ENCODE measurements at places on chromosomes 1 and 21.
A peak's percentile ranks its signal among the peaks of the same experiment; 100 is the strongest.

GRCh38 chr1:2632051-2632430, 775 bp downstream of the MMEL1 start:
- no peak for DNase-seq

DNA sequence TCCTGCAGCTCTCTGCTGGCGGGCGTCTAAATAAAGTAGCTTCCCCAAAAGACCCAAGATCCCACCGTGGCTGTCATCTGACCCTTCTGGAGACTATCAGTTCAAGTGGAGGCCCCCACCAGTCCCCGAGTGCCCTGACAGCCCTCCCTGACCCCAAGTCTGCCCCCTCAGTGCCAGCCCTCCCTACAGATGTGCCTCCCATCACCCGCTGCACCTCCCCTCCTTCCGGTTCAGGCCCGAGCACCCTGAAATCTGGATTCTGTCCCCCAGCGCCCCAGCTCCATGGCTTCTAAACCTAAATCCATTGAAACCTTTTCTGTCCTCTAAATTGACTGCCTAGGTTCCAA, 595 bp downstream of the IL10RB start:
- DNase-seq = no peak

GRCh38 chr1:16173447-16174260, 17.8 kb upstream of the EPHA2 start:
- DNase-seq = peak; percentile 92

DNA sequence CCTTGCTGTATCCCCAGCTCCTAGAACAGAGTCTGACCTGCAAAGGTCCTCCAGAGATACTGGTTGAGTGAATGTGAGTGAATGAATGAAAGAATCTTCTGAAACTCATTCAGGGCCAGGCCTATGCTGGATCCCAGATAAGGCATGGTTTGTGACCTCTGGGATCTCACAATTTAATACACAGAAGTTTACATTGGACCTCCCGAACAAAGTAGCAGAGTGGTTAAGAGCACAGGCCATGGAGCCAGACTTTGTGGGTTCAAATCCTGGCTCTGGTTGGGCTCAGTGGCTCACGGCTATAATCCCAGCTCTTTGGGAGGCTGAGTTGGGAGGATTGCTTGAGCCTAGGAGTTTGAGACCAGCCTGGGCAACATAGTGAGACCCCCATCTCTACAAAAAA, 50.8 kb upstream of the CTPS1 start:
- no peak for DNase-seq

DNA sequence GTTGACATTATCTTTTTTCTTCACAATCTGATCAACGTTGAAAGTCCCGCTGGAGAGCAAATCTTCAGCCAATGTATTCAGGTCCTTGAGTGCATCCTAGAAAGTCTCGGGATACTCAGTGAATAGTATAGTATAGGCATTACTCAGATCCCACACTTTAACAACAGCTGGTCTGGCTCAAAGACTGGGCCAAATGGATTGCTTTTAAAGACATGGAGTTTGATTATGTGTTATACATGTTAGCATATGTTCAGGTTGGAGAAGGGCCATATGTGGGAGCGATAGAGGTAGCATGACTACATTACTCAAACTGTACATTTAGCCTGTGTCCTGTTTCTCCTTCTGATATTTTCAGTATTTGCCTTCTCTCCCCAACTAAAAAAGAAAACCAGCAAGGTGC, 33.1 kb downstream of the OR10Z1 start:
- DNase-seq = no peak

DNA sequence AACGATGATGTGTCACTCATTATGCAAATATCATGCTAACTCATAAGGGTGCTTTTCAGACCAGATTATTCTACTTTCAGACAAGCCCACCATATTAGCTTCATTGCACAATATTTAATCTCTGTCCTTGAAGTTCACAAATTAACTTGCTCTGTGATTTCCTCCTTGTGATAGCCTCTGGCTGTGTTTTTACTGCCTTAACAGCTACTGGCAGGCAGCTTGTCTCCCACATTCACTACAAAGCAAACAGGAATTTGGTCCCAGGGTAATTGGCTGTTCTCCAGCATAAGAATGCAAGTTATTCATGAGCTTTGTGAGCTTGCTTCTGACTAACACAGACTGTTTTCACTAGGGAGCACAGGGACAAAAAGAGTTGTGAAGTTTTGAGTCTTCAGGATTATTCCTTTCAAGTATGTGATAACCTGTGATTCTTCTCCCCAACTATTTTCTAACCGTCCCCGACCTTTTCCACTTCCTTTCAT, 87.9 kb upstream of the HMCN1 start:
- DNase-seq = peak; percentile 86

GRCh38 chr1:173103006-173103405, 52.3 kb upstream of the TNFSF18 start:
- no peak for DNase-seq

GRCh38 chr1:7002728-7003127, 217.5 kb downstream of the CAMTA1 start:
- no peak for DNase-seq
